Kidney (tissue), 22 donors: ENCODE measurements at places on chromosomes 6 and 20. TPM values are rescaled to one million over a fixed set of nuclear protein-coding genes. Genes with fewer than 3 reads are reported as not detected.

SH3BGRL2 gene
- 14.6 TPM for total RNA-seq

OXT gene
- total RNA-seq: not detected

LTA gene
- 0.35 TPM for total RNA-seq

- no peak for DNase-seq
These were observed 19.4 kb downstream of the PFDN4 start for GRCh38 chr20:54227241-54227640.

DNA sequence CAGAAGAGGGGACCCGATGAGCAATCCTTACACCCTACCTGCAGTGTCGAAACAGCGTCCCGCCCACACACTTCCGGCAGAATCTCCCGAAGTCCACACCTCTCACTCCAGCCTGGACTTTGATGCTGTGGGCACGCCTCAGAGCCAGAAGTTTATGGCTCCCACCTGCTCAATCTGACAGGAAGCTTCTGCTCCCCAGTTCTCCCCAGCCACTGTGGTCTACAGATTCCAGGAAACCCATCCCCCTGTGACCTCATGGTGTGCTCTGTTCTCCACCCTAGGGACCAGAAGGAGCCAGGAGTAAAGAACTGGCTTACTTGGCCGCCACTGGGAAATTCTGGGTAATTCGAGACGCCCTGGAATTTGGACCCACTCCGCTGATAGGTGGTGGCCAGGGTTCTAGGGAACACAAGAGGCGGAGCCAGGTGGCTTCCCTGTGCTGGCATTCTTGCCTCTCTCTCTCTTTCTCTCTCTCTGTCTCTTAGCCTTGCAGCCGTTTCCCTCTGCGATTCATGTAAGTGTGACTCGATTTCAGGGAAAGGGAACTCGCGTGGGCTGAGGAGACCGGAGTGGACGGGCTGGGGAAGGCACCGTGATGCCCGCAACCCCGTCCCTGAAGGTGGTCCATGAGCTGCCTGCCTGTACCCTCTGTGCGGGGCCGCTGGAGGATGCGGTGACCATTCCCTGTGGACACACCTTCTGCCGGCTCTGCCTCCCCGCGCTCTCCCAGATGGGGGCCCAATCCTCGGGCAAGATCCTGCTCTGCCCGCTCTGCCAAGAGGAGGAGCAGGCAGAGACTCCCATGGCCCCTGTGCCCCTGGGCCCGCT lies at the start of gene TRIM15:
Gene TRIM15 (plus strand): TSS at position 457 of the 828 bp plus-strand sequence. CDS start 139 bp downstream, at position 596.
- no peak for DNase-seq

- DNase-seq: no peak
These were observed 128.7 kb downstream of the TBC1D32 start for GRCh38 chr6:121205569-121205968.

DNA sequence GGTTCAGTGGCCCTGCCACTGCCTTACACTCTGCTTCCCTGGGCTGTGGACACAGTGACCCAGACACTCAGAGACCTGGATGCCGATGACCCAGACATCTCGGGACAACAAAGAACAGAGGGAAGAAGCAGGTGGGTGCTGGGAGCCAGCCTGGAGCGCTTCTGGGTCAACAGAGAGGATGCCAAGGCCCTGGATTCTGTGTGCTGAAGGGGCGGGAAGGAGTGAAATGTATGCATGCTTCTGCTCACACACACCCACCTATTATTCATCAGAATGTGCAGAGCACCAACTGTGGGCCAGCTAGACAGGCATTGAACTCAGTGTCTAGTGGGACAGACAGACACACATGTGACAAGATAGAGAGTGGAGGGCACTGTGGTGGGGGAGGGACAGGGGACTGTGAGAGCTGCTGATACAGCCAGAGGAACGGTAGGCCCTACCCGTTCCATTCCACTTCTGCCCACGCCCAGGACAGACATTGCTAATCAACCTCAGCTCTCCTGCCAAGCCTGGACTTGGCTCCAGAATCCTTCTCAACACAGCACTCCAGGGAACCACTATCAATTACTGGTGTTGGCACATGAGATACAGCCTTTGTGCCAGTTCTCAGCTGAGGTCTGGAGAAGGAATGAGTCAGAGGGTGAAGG lies 20.2 kb downstream of the KCNK15 start:
- DNase-seq: no peak

GRCh38 chr20:1001116-1001515 lies 995 bp downstream of the RSPO4 start:
- DNase-seq: no peak

DNA sequence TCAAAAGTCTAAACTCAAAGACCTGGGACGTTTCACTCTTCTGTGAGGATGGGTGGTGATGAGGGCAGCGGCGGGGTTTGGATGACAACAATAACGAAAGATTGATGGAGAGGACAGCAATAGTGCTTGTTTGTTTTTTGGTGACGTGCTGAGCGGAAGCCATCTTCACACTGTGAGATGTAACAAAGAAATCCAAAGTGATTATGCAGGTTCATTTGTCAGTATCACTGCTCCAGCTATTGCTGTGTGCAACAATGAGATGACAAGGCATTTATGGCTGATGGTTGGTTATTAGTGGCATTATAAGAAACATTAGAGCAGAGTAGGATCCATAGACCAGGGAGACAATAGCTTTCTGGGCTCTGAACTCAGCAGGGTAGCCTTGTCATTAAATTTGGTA lies 306.7 kb downstream of the RNF144B start:
- DNase-seq: no peak
